ENCODE measurements at places on chromosomes 1 and 21.
A peak's percentile ranks its signal among the peaks of the same experiment; 100 is the strongest.

DNA sequence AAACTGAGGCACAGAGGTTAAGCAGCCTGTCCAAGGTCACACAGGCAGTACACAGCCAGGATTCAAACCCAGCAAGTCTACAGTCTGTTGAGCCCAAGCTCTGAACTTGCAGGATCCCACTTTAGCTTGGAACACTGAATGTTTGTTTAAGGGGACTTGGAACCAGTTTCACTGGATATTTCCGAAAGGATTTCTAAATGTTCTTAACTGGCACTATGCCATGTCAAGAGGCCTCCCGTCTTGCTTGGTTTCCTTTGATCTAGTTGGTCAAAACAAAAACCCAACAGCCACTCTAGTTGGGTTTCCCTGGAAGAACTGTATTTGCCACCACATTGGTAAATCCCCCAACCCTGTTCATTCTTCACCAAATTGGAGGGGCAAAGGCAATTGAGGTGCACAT is 317.6 kb upstream of the KAZN start:
- no peak for DNase-seq

DNA sequence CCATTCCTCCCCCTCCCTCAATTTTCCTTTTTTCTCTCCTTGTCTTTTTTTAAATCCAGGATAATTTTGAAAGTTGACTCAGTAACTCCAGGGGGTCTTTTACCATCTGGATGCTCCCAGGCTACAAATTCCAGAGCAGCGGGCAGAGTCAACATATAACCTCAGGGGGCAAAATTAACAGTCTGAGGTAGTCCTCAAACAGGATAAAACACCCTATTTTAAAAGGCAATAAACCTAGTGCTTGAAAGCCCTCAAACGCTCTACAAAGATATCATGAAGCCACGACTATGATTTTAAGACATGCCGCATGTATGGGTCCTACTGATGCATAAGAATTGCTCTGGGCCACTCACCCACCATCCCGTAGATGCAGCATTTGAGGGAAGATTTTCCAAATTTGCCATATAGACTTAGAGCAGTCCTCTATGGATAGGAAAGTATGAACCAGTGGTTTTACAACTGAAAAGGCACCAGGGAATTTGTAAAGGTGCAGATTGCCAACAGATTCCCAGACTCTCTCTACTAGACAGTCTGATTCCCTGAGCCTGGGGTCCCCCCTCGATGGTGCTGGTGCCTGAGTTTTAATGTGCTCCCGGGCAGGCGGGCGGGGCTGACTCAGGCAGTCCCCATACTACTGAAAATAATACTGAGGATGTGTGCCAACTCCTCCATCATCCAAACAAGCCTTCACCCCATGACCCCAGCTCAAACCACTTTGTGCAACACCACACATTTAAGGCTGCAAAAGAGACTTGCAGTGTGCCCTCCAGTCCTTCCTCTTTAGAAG is 37.2 kb downstream of the PTPN14 start:
- no peak for DNase-seq

GRCh38 chr1:38567401-38567800 is 292.2 kb downstream of the RRAGC start:
- no peak for DNase-seq

DNA sequence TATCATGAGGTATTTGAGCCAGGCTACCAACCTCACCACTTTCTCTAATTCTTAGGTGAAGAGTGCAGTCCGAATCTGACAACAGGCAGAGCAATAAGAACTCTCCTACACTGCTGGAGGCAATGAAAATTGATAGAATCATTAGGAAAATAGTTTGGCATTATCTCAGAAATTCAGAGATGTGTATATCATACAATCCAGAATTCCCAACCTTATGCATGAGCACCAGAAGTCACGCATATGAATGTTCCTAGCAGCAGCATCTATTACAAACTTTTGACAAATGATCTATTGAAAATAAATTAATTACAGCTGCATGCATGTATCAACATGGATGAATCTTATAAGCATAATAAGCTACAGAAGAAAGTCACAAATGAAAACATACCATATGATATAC is 176.9 kb upstream of the CAMK1G start:
- no peak for DNase-seq

GRCh38 chr1:21597753-21598152 is 71.4 kb downstream of the RAP1GAP start:
- DNase-seq: no peak

GRCh38 chr1:78649628-78650027 is at the start of gene IFI44:
Gene IFI44, plus strand, starts transcription at chr1:78649831. Its CDS starts 365 bp downstream, at chr1:78650196.
- peak; percentile 35 for DNase-seq

- DNase-seq: no peak
Measured at GRCh38 chr1:165284454-165284853, 72.1 kb downstream of the LMX1A start.

DNA sequence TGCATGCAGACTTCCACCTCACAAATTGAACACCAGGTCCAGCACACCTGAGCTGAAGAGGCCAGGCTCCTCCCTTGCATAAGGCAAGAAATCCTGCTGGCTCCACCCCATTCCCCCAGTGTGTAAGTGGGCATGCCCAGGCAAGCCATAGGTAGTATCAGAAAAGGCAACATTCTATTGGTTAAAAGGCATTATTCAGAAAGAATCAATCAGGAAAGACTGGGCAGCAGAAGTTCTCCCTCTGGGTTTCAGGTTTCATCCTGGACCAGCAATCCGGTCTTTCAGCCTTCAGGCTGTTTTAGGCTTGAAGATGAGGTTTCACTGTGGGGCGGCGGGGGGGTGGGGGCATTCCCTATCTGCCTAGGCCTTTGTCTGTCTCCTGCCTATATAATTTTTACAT is 42.0 kb upstream of the LHX8 start:
- DNase-seq: no peak

DNA sequence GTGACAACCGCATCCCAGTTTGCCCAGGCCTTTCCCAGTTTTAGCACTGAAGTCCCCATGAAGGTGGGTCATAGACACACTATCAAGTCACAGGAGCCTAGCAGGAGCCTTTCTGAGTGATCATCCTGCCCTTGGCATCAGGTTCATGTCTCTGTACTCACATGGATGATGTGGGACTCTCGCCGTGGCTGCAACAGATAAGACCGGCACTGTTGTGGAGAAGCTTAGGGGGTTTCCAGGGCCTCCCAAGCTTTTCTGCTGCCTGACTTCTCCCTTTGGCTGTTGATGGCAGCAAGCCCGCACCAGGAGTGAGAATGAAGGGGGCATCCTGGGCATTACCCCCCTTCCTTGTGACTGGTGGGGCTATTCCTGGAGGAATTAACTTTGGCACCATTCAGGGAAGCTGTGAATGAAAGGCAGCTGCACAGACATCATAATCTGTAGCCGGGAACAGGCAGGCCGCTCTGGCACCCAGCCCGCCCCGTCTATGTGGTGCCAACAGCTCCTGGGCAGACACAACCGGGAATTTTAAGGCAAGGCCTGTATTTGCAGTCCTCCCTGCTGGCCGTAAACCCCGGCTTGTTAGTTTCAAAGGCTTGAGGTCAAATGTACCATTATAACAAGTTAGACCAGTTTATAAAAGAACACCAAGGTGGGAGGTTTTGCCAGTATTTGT is 148.6 kb downstream of the HUNK start:
- DNase-seq: no peak

GRCh38 chr1:165644064-165644735 is 13.2 kb downstream of the MGST3 start:
- no peak for DNase-seq

GRCh38 chr1:111332190-111332589 is 41.5 kb downstream of the CHIA start:
- DNase-seq: no peak

GRCh38 chr1:117059334-117059677 is 820 bp upstream of the TTF2 start:
- DNase-seq: peak; percentile 64

- DNase-seq: no peak
Measured at GRCh38 chr1:8416881-8417280, 99.0 kb downstream of the SLC45A1 start.

GRCh38 chr21:38186661-38187270 is 70.0 kb upstream of the KCNJ15 start:
- no peak for DNase-seq
